ENCODE measurements at places on chromosomes 16 and 17. TPM values are rescaled to one million over a fixed set of nuclear protein-coding genes. Genes with fewer than 3 reads are reported as not detected.

Gene ARL5C
- not detected for total RNA-seq

Gene P2RX1
- total RNA-seq = not detected

Gene ATP2A3
- 0.53 TPM for total RNA-seq

Gene TMEM132E
- not detected for total RNA-seq

Gene RNF227
- 9.3 TPM for total RNA-seq

Gene PRDM7
- total RNA-seq = not detected

Gene HBZ
- not detected for total RNA-seq

Gene BAIAP3
- total RNA-seq = 0.54 TPM

Gene ZNF750
- not detected for total RNA-seq

Gene GCGR
- not detected for total RNA-seq

Gene AXIN2
- 1.2 TPM for total RNA-seq

Gene NATD1
- 5.1 TPM for total RNA-seq

Gene P4HB
- 1,862 TPM for total RNA-seq

Gene CPNE7
- total RNA-seq = 48.7 TPM

Gene E4F1
- 25.5 TPM for total RNA-seq

Gene EFNB3
- total RNA-seq = 0.13 TPM

Gene ACSM2A
- total RNA-seq = not detected

Gene PRSS27
- total RNA-seq = under 0.01 TPM

Gene NEURL4
- total RNA-seq = 9.8 TPM

Gene KRTAP4-6
- not detected for total RNA-seq

Gene TEX14
- 0.27 TPM for total RNA-seq

Gene GSDMA
- total RNA-seq = not detected

Gene ZKSCAN2
- total RNA-seq = 2.2 TPM

Gene ABI3
- total RNA-seq = 73.1 TPM

Gene MYH2
- total RNA-seq = not detected

Gene OR1A1
- total RNA-seq = not detected

Gene ZNF287
- 3.5 TPM for total RNA-seq

Gene C17orf50
- not detected for total RNA-seq

Gene LPO
- total RNA-seq = not detected

Gene NLRC3
- total RNA-seq = 1.6 TPM

Gene MYLK3
- total RNA-seq = 1.4 TPM

Gene KRT33B
- not detected for total RNA-seq

Gene KPNA2
- 246 TPM for total RNA-seq

Gene ZP2
- total RNA-seq = not detected

Gene ASGR1
- 4.1 TPM for total RNA-seq

Gene EME1
- total RNA-seq = 8.3 TPM

Gene CDH5
- 798 TPM for total RNA-seq

Gene CPHXL2
- not detected for total RNA-seq

Gene KRTAP9-4
- not detected for total RNA-seq

Data from mammary microvascular endothelial cell (primary cell).